ENCODE measurements at places on chromosomes 1 and 21.

DNA sequence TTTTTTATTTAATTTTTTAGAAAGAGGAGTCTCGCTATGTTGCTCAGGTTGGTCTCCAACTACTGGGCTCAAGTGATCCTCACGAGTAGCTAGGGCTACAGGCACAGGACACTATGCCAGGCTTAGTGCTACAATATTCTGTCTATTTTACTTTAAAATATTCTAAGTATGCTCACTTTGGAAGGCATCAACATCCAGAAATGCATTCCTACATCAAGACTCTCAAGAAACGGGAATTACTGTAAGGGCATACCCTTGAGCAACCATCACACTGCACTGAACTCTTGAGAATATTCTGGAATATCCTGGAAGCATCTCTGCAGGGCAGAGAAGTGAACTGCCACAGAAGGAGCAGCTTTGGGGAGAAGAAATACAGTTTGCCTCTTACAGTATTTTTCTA is 565 bp upstream of the DMRTB1 start:
- no peak for DNase-seq

DNA sequence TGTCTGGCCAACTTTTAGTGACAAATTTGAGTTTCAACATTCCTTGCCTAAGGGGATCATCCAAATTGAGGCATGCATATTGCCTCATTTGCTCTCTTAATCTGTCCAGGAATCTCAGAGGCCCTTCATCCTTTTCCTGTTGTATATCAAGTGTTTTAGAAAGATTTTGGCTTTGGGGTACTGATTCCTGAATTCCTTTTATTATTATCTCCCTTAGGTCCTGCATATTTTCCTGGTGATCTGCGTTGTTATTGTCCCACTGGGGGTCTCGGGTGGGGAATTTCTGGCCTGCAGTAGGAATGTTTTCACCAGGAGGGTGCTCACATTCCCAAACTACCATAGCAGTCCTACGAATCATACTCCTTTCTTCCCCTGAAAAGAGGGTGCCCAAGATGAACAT is 4.4 kb upstream of the AADACL3 start:
- peak; percentile 77 for DNase-seq

DNA sequence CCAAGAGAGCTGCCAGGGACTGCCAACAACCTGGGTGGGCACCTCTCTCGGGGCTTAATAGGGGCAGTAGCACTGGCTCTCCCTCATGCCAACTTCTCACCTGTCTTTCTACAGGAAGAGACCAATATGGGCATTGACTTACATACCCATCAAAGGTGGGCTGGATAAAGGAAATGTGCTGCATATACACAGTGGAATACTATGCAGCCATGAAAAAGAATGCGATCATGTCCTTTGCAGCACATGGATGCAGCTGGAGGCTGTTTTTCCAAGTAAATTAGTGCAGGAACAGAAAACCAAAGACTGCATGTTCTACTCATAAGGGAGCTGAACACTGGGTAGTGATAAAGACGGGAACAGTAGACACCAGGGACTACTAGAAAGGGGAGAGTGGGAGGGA is 172.5 kb downstream of the URB2 start:
- DNase-seq, result no peak

DNA sequence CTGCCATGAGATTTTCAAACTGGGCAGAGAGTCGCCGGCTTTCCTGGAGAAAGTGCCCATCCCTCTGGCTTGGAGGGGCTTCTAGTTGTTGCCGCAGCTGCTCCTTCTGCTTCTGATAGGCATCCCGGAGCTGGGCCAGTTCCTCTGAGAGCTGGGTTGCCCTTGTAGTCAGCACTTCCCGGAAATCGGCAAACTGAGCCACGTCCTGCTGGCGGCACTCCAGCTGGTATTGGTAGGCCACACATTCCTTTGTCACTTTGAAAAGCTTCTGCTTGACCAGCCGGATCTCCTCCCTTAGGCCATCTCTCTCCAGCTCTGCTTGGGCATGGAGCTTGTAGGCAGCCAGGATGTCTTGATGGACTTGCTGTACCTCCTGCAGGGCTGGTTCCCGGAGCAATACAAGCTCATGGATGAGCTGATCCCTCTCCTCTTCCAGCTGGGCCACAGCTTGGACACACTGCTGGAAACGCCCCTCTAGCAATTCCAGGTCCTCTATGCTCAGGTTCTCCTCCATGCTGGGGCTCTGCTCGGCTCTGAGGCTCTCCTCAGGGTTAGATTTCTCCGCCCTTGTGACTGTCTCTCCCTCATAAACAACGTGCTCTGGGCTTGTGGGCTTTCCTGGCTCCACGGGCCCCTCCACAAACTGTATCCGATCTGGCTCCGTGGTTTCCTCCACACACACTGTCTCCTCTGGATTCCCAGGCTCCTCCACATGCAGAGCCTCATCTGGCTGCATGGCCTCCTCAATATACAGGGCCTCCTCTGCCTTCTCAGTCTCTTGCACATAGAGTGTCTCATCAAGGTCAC is 7.3 kb downstream of the SYNC start:
- DNase-seq, result peak; percentile 62

DNA sequence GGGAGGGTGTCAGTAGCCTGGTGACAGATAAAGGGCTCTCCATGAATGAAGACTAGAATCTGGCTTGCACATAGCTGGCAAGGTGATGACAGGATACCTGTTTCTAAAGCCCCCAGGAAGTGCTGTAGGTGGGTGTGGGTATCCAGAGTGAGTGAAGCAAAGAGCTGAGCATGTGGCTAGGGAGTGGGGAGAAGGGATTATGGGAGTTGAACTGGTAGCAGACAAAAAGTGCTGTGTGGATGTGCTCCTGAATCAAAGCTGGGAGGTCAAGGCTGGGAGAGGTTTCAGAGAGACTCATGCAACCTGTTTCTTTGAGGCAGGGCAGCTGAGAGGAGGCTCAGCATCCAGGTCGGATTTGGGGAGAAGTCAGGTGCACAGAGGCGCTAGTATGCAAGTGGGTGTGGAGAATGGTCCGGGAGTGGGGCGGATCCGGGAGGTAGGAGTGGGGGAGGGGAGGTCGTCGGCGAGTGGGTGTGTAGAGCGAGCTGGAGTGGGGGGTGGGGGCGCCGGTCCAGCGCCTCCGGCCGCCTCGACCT is 600 bp downstream of the ASTN1 start:
- no peak for DNase-seq

- no peak for DNase-seq
Observed at GRCh38 chr1:99279525-99279924, 15.2 kb downstream of the PLPPR4 start.

DNA sequence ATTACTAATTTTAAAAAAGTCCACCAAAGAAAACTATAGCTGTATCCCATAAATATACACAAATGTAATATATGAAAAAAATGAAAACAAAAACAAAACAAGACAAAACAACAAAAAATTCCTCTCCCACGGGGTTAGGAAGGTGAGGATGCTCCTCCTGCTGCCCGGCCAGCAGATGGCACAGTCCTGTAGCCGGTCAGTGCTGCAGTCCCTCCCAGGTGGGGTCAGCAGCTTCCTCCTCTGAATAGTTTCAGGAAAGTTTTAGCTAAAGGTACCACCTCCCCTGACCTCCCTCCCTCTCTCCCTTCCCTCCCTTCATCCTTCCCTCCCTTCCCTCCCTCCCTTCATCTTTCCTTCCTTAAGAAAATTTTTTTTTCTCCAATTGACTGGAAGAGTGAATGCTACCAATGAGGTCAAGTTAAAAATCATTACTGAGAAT is 67.8 kb upstream of the BCL10 start:
- DNase-seq, result peak; percentile 46

DNA sequence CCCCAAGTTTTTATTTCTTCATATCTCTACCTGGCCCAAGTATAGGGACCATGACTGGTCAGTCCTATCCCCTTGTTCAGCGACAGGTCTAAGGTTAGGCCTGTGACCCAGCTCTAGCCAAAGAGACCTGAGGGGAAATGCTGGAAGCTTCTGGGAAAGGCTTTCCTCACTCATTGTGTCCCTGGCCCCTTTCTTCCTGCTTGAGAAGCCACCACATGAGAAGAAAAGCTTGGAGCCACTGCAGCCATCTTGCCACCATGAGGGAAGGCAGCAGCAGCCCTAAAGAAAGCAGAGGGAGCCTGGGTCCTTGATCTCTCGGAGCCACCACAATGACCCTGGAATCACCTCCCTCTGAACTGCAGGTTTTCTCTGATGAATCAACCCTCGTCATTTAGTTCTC is 43.4 kb downstream of the ATF3 start:
- DNase-seq, result no peak

DNA sequence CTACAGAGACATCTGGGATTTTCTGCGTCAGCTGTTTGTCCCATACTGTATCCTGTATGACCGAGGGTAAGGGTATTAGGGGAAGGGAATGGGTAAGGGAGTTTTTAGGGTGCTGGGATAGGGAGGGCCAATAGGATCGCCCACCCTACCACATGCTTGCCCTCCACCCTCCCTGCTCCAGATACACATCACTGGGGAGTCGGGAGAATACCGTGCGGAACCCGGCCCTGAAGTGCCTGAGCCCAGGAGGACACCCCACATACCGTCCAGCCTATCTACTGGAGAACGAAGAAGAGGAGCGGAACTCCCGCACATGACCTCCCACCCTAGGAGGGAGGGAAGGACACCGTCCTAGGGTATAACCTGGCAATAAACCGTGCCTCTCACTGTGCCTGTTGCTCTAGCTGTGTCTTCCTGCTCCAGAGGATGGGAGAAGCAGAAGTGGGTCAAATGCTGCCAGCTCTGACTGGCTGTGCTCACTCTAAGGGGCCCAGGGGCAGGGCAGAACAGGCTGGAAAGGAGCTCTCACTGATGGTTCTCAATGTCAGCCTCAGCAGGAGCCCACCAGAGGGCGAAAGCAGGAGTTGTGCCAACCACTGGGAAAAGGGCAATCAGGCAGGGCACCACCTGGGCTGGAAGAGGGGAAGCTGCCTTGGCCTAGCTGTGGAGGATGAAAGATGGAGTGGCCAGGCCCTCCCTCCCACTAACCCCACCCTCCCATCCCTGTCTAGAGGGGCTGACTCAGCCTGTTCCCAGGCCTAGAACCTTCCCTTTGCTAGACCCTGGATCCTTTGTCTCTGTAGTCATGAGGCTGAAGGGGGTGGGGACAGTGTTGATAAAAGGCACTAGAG is 440 bp upstream of the LENEP start:
- DNase-seq, result peak; percentile 41

DNA sequence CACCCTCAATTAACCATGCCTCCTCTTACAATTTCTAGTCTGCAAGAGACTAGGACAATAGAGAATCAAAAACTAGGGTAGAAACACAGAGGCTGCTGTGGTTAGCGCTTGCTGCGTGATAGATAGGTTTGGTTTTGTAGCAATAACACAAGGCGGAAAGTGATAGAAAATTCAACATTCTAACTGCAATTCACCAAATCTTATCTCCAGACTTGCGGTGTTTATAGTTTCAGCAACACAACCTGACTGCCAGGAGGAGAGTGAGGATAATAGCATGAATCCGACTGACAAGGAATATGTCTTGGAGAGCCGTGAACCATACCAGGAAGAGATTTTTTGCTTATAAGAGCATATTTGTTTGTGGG is 30.7 kb upstream of the IFNAR2 start:
- no peak for DNase-seq

GRCh38 chr1:218200979-218201378 is 84.1 kb upstream of the RRP15 start:
- peak; percentile 7 for DNase-seq

GRCh38 chr1:68163220-68163619 is 69.1 kb downstream of the WLS start:
- DNase-seq, result no peak

- no peak for DNase-seq
Observed at GRCh38 chr1:194081444-194081843, 895.0 kb upstream of the B3GALT2 start.

GRCh38 chr1:154493276-154493675 is 8.7 kb upstream of the TDRD10 start:
- no peak for DNase-seq

GRCh38 chr1:79549201-79549600 is 542.7 kb upstream of the ADGRL4 start:
- DNase-seq, result no peak

DNA sequence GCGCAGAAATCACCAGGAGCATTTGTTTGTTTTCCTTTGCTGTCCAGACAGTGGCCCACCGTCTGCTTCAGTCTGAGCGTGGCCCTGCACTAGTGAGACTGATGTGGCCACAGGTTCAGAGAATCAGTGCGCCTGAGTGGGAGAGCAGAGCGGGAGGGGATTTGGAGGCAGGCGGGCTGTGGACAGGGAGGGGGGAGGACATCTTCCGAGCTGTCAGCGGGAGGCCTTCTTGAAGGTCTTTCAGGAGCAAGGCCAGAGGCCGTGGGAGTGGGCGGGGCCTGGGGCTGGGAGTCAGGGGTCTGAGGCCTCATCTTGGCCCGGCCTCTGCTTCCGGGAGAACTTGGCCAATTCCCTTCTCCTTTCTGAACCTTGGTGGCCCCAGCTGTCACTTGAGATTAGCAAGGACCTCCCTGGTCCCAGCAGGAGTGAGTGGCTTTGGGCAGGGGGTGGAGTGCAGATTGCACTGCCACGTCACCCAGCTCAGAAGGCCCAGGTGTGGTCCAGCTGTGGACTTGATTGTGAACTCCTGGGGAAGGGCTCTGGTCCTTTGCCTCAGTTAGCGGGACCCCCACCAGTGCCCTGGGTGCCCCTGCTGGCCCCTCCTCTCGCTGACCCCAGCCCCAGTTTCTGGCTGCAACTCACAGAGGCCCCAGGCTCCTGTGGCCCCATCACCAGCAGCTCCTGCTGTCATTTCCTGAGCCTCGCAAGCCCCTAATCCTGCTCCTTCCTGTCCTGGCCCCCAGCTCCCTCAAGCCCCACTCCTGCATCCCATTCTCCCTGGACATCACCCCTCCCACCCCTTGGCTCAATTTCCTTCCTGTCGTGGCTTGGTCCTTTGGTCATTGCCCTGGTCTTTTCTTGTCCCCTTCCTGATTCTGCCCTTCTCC is 8.4 kb downstream of the TNFRSF1B start:
- DNase-seq, result no peak

- DNase-seq, result peak; percentile 61
Observed at GRCh38 chr1:1122078-1122811, 6.4 kb upstream of the C1orf159 start.

DNA sequence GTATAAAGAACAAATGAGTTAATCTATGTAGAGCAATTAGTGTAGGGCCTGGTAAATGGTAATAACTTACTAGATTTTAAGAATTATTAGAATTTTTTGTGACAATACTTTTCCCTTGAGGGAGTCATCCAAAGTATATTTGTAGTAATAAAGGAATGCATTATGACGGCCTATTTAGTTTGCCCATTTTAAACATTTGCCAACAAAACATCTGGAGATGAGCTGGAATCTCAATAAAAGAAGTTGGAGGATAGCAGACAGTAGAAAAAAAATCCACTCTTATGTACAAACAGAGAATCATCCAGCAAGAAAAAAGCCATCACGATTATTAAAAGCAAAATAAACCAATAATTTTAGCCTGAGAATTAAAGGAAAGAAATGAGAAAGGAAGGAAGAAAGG is 567.3 kb upstream of the ADAMTS5 start:
- no peak for DNase-seq

- no peak for DNase-seq
Observed at GRCh38 chr1:87004857-87005256, 90.4 kb downstream of the HS2ST1 start.

DNA sequence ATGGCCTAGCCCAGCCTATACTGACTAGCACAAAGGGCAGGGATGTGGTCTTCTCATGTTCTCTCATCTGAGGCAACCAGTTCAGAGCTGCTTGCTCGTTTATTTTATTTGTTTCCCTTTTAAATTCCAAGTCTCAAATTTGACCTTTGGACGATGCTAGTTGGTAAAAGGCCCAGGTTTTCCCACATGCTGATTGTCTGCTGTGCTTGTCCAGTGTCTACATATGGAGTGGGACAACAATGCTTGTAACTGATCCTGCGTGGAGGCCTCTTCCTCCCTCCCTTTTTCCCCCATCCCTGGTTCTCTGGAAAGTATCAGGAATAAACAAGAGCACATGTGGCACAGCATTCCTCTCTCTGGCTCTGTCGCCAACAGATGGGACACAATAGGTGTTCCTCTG is 34.0 kb upstream of the BEND5 start:
- DNase-seq, result no peak
